ENCODE measurements at places on chromosomes 1 and 21.

- DNase-seq, result peak; percentile 77
These were observed 5.3 kb upstream of the SLC6A9 start for GRCh38 chr1:44036409-44037139.

DNA sequence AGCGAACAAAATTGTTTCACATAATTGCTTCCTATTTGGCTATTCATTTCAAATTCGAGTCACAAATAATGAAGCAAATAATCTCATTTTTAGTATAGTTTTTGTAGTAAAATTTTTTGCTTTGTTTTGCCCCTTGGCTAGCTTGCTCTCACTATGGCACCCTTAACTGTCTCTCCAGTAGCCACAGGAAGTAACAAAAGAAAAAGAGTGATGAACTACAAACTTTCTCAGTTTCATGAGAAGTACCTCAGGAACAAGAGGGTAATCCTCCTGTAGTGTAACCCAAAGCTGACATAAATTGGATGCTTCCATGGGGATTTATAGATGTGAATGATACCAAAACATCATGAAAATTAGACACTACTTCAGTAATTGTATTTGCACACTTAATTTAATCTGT, 242.9 kb downstream of the BARHL2 start:
- no peak for DNase-seq

DNA sequence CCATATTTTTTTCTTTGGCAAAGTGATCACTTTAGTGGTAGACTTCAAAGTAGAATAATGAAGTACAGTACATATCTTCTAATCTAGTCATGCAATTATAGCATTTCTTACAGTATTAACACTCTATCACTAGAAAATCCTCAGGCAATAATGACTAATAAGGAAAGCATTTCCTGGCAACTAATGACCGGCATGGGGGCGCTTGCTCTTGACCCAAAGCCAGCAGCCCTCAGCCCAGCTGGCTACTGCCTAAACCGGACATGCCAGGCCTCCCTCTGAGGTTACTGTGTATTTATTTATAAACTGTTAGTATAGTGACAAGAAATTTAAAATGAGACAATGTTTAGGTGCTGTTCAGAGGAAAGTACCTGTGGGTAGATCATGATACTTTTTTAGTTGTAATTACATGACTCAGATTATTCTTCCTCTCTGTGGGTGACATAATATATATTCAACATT, 633.8 kb downstream of the PTPRC start:
- peak; percentile 93 for DNase-seq

GRCh38 chr21:16908077-16908476, 604.8 kb upstream of the CXADR start:
- DNase-seq, result no peak

DNA sequence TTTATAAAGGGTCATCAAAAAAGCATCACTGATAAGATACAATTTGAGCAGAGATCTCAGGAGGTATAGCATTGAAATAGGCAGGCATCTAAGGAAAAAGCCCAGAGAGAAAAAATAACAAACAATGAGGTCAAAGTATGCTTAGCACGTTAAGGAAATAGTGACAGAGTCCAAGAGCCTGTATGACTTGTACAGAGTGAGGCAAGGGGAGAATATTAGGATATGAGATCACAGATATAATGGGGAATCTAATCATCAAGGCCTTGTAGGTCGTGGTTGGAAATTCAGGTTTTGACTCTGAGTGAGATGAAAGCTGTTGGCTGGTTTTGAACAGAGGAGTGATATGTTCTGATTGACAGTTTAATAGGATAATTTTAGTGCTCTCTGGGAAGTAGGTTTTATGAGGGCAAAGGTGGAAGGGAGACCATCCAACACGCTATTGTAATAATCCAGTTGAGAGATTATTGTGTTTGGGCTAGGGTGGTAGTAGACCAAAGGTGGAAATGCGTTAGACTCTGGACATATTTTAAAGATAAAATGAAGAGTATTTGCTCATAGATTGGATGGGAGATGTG, 644.6 kb upstream of the TMPRSS15 start:
- DNase-seq, result no peak
